ENCODE measurements at places on chromosomes 7 and 10. TPM values are rescaled to one million over a fixed set of nuclear protein-coding genes. Genes with fewer than 3 reads are reported as not detected.

- H3K4me3 ChIP-seq = no peak overlapping the region
- no peak for DNase-seq
- peaks cover 61% of the 10 kb centered on the region for H3K36me3 ChIP-seq
- H3K27ac ChIP-seq = no peak overlapping the region
- no peaks in the 10 kb centered on the region for H3K4me1 ChIP-seq
- H3K27me3 ChIP-seq = no peaks in the 10 kb centered on the region
Observed at GRCh38 chr7:98956469-98956868, 78.1 kb downstream of the TRRAP start.

- no peaks in the 10 kb centered on the region for H3K27me3 ChIP-seq
- no peak for DNase-seq
- no peaks in the 10 kb centered on the region for H3K4me1 ChIP-seq
- H3K27ac ChIP-seq = no peak overlapping the region
- no peak overlapping the region for H3K4me3 ChIP-seq
Observed at GRCh38 chr10:30489346-30489745, 55.4 kb downstream of the MAP3K8 start.

DNA sequence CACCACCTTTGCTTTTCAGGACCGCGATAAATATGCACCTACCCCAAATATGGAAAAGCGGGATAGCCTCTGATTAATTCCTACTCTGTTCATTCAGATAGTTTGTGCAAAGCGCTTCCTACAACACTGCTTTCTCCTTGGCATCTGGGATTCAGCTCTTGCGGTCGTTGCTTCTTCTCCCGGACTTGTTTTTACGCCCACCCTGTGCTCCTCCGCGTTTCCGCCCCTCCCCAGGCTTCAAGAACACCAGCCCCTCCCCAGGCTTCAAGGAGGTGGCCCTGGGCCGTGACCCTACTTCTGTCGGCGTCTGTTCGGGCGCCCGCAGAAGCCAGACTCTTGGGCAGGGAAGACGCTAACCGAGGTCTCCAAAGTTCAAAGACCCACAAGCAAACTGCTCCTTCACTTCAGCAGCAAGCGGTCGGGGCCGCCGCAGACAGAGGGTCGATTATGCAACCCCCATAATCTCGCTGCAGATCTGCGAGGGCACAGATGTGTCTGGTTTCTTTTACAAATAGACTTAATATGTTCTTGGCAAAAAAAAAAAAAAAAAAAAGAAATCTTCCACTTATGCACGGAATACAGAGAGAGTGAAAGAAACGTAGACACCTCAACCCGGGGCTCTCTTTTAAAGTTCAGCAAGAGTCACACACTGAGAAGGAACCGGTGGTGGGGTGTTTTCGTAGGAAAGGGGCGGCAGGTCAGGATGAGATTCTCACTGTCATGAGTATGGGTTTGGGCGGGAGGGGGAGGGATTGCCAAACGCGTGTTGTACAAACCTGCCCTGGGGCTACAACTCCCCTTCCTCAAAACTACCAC is 1.9 kb downstream of the DLX5 start:
- H3K4me1 ChIP-seq = peaks cover 38% of the 10 kb centered on the region
- H3K4me3 ChIP-seq = no peak overlapping the region
- no peaks in the 10 kb centered on the region for H3K36me3 ChIP-seq
- peak; percentile 51 for DNase-seq

DNA sequence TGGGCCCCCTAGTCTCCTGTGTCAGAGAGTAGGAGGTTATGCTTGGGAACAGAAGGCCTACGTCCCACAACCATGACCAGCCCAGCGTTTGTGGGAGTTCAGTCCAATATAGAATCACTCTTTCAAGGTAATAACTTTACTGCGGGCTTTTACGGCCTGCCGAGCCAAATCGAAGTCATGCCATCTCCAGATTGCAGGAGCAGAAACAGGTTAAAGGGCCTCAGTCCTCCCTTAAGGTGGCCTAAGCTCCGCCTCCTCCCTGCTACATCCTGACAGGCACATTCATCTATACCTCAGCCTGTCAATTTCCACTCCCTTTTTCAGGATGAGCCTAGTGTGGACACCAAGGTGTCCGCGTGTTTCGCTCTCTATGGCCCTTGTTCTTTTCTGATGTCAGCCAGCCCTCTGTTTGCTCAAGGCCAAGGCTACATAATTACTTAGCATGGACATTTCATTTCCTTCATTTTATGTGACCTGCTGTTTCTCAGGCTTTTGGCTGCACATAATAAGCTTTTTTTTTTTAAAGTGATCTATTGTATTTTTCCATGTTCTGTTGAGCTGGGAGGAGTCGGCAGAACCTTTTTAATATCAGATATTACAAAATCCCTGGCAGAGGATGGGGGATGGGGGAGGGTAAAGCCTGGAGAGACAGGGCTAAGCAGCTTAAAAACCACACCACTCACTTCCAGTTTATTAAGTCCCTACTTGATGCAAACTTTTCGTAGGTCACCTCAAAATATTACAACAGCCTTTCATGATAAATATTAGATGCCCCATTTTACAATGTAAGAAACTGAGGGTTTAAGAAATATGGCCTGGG is 84.6 kb downstream of the CACNB2 start:
- H3K4me1 ChIP-seq = no peaks in the 10 kb centered on the region
- H3K27ac ChIP-seq = no peak overlapping the region
- H3K4me3 ChIP-seq = no peak overlapping the region

GRCh38 chr10:69952821-69953221 is 99.8 kb upstream of the MACROH2A2 start:
- 0 out of 2 replicates have a peak overlapping the region, but pooled peaks have one; percentile 1 for H3K27ac ChIP-seq
- peaks cover 8% of the 10 kb centered on the region for H3K4me1 ChIP-seq
- H3K27me3 ChIP-seq = peaks cover 4% of the 10 kb centered on the region

GRCh38 chr10:12629767-12630165 is 280.4 kb downstream of the CAMK1D start:
- H3K36me3 ChIP-seq = no peaks in the 10 kb centered on the region

- no peak overlapping the region for H3K4me3 ChIP-seq
- DNase-seq = no peak
- H3K27me3 ChIP-seq = no peaks in the 10 kb centered on the region
- no peaks in the 10 kb centered on the region for H3K36me3 ChIP-seq
- H3K27ac ChIP-seq = no peak overlapping the region
Observed at GRCh38 chr7:39825401-39825980, 124.6 kb upstream of the CDK13 start.

DNA sequence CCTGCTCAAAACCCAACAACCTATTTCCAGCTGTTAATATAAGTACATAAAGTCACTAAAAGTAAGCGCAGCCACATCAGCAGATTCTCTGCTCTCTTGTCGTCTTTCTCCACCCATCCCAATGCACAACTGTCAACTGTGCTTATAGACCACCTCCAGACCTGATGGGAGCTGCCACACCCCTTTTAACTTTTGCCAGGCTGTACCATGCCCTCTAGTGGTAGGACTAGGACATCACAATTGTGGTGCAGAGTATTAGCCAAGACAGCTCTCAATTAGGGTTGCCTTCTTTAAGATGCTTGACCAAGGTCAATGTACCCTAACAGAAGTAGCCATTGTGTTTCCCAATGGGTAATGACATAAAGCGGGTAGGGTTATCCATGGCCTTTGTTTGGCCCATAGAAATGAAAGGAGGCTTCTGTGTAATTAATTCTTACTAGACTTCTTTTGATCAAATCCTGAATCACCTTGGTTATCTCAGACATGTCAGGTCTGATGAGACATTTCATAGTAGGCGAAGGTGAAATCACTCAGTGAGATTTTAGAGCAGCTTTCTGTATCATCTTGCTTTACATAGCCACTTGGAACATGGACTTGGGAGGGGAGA is 68.1 kb downstream of the SCRN1 start:
- peak; percentile 67 for DNase-seq
- H3K4me3 ChIP-seq = no peak overlapping the region
- no peaks in the 10 kb centered on the region for H3K4me1 ChIP-seq
- peaks cover 22% of the 10 kb centered on the region for H3K36me3 ChIP-seq
- H3K27me3 ChIP-seq = no peaks in the 10 kb centered on the region

- no peaks in the 10 kb centered on the region for H3K27me3 ChIP-seq
- H3K27ac ChIP-seq = no peak overlapping the region
- H3K4me1 ChIP-seq = peaks cover 9% of the 10 kb centered on the region
- no peak overlapping the region for H3K4me3 ChIP-seq
- H3K36me3 ChIP-seq = no peaks in the 10 kb centered on the region
Observed at GRCh38 chr7:36045830-36046341, 107.2 kb upstream of the EEPD1 start.

GRCh38 chr10:42830237-42830636 is 47.6 kb downstream of the BMS1 start:
- H3K36me3 ChIP-seq = peaks cover 24% of the 10 kb centered on the region
- no peak overlapping the region for H3K27ac ChIP-seq
- peaks cover 15% of the 10 kb centered on the region for H3K4me1 ChIP-seq
- H3K27me3 ChIP-seq = no peaks in the 10 kb centered on the region
- DNase-seq = no peak

DNA sequence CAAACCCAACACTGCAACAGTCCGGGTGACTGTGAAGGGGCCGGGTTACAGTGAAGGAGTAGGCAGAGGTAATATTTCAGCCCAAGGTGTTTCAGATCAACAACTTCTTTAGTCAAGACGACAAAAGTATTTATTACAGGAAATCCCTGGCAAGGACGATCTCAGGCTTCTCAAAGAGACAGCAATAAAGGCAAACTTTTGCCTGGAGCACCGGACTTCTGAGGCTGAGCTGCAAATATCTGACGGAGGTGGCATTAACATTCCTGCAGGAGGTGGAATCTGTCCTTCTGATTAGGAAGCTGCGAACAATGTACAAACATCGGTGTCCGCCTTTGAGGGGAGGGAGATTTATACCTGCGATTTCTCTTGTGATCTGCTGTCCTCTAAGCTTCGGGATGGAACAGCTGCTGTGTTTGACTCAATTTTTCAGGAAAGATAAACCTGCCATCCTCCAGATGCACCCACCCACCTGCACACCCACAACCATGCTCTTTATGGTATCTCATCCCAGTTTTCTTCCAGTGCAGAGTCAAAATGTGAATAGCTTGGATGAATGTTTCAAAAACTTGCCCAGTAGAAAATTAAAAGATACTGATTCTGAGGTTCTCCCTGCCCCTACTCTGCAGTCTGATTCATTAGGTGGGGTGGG is 32.1 kb downstream of the EMX2 start:
- no peaks in the 10 kb centered on the region for H3K36me3 ChIP-seq
- H3K4me1 ChIP-seq = no peaks in the 10 kb centered on the region
- no peak for DNase-seq
- no peak overlapping the region for H3K4me3 ChIP-seq
- H3K27ac ChIP-seq = no peak overlapping the region

- H3K4me3 ChIP-seq = no peak overlapping the region
- no peak overlapping the region for H3K27ac ChIP-seq
Observed at GRCh38 chr7:41028580-41028979, 674.3 kb downstream of the INHBA start.

- no peaks in the 10 kb centered on the region for H3K27me3 ChIP-seq
- H3K36me3 ChIP-seq = no peaks in the 10 kb centered on the region
- H3K4me1 ChIP-seq = no peaks in the 10 kb centered on the region
- no peak overlapping the region for H3K4me3 ChIP-seq
- DNase-seq = no peak
Observed at GRCh38 chr7:96481796-96482195, 159.9 kb upstream of the SLC25A13 start.

- H3K27me3 ChIP-seq = no peaks in the 10 kb centered on the region
- DNase-seq = no peak
- H3K4me3 ChIP-seq = no peak overlapping the region
- no peak overlapping the region for H3K27ac ChIP-seq
- no peaks in the 10 kb centered on the region for H3K36me3 ChIP-seq
Observed at GRCh38 chr10:114638821-114639625, 19.1 kb downstream of the ABLIM1 start.

GRCh38 chr7:99404235-99404976 is 4.0 kb downstream of the PDAP1 start:
- no peak for DNase-seq
- peaks cover 50% of the 10 kb centered on the region for H3K36me3 ChIP-seq
- no peak overlapping the region for H3K27ac ChIP-seq
- no peaks in the 10 kb centered on the region for H3K27me3 ChIP-seq

GRCh38 chr10:80390740-80391139 is 17.6 kb upstream of the PRXL2A start:
- DNase-seq = no peak
- H3K36me3 ChIP-seq = no peaks in the 10 kb centered on the region
- H3K27me3 ChIP-seq = no peaks in the 10 kb centered on the region
- no peak overlapping the region for H3K4me3 ChIP-seq
- H3K27ac ChIP-seq = no peak overlapping the region

DNA sequence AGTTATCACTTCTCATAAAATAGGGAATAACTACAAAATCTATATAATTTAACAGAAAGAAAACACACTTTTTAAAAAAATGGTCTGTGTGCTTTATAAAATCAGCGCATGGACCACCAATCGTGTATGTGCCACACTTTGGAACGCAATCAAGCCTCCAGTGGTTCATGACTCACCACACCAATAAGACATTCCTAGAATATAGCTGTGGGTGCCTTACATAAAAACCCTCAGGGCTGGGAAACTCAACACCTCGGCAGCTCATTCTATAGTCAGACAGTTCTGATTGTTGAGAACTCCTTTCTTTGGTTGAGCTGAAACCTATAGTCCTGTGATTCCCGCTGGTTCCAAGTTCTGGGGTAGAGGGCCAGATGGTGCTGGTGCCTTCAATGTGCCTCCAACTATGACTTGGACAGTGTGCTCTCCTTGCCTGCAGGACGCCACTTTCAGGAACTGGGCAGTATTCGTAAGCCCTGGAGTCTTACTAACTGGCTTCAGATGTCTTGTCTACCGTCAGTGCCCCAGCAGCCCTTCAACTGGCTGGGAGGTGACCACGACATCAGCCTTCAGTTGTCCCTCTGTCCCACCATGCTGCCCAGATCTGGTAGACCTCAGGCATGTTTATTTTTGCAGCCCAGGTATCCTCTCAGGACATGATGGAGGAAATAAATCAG is 135.7 kb upstream of the GDF10 start:
- no peaks in the 10 kb centered on the region for H3K36me3 ChIP-seq
- DNase-seq = no peak
- no peak overlapping the region for H3K4me3 ChIP-seq
- no peaks in the 10 kb centered on the region for H3K27me3 ChIP-seq
- H3K27ac ChIP-seq = no peak overlapping the region

DNA sequence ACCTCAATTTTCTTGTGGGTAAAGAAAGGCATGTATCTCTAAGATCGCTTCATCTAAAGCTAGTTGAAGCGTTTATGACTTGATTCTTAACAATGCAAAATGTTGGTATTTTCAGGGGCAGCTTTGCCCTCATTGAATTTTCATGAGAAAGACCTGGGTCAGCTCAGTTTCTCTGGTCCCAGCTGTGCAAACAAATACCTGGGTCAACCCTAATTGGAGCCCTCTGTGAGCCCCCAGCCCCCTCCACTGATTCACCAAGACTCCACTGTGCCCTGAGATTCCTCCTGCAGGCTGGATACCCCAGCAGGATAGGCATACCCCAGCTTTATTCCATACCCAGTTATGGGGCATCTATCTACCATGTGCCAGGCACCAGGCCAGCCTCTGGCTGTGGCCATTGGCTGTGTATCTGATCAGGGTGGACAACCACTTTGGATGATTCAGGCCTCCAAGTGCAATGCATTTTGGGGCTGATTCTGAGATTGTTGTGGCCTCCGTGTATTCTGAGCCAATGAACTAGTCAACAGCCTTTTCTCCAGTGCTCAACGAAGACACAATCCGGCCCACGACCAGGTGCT is 201.9 kb downstream of the MYOF start:
- H3K27me3 ChIP-seq = no peaks in the 10 kb centered on the region
- H3K4me1 ChIP-seq = peaks cover 7% of the 10 kb centered on the region
- H3K27ac ChIP-seq = peak overlapping the region; percentile 77
- no peak overlapping the region for H3K4me3 ChIP-seq
- H3K36me3 ChIP-seq = 0 out of 2 replicates have a peak, but pooled peaks cover 5% of the 10 kb centered on the region
- DNase-seq = no peak

Gene MKX
- 0.92 TPM for total RNA-seq

Gene NANOS1
- total RNA-seq = 3.1 TPM

Gene SYT15B
- not detected for total RNA-seq

Gene TNS3
- total RNA-seq = 24.2 TPM

Gene CTTNBP2
- 30.9 TPM for total RNA-seq

Gene TDRD1
- total RNA-seq = 0.92 TPM

Gene KCNMA1
- 11.1 TPM for total RNA-seq

Measured in H1 (cell line).